ENCODE measurements at places on chromosomes 7 and 10. TPM values are rescaled to one million over a fixed set of nuclear protein-coding genes. Genes with fewer than 3 reads are reported as not detected.

DNA sequence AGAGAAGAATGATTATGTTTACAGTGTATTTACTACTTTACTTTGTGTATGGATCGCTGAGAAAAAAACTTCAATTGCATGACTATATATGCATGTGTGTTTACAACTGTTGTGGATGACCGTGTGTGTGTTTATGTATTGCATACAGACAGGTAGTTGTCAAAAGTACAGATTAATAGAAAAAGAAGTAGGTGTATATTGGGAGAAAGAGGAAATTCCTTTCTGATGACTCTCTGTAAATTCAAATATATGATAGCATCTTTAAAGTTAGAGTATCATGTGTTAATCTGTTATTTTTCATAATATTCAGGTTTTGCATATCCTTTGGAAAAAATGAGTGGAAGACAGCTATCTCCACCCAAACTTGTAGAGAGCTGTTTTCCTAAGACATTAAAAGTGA is 160.4 kb upstream of the AGR3 start:
- H3K4me3 ChIP-seq: no peak overlapping the region
- H3K27ac ChIP-seq: no peak overlapping the region
- no peaks in the 10 kb centered on the region for H3K36me3 ChIP-seq
- H3K27me3 ChIP-seq: no peaks in the 10 kb centered on the region

- H3K4me3 ChIP-seq: no peak overlapping the region
- H3K27ac ChIP-seq: no peak overlapping the region
- no peak for DNase-seq
- no peaks in the 10 kb centered on the region for H3K4me1 ChIP-seq
These were observed 21.5 kb upstream of the TMEM213 start for GRCh38 chr7:138776166-138776833.

DNA sequence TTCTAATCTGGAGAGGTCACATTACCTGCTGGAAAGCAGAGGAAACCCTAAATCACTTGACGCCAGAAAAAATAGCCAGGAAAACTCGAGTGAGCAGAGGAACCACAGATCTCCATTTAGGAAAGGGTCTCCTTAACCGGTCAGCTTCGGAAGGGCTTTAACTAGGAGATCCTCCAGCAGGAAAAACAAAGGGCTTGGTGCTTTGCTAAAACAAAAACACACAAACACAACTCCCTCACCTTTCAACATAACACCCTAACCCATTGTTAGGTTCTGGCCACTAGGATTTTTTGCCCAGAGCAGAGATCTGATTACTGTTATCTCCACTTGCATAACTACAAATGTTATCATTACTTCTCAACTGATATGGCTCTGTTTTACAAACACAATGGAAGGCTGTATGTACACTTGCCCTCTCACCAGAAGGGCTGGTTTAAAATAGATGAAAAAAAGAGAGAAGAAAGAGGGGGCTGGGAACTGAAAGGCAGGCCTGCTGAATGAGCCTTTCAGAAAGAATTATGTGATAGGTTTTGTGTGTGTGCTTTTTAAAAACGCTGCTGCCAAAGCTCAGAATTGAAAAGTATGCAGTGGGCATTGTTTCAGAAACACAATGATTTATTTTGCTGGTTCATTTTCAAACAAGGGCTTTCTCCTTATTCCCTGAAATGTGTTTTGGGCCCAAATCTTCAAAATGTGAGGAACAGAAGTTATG is 161.5 kb downstream of the FGFR2 start:
- no peaks in the 10 kb centered on the region for H3K4me1 ChIP-seq
- H3K27ac ChIP-seq: no peak overlapping the region
- H3K36me3 ChIP-seq: no peaks in the 10 kb centered on the region
- H3K4me3 ChIP-seq: no peak overlapping the region
- DNase-seq: no peak

GRCh38 chr10:22610610-22611009 is 103.8 kb downstream of the PIP4K2A start:
- H3K36me3 ChIP-seq: peaks cover 22% of the 10 kb centered on the region
- H3K4me3 ChIP-seq: no peak overlapping the region
- H3K27me3 ChIP-seq: no peaks in the 10 kb centered on the region
- H3K4me1 ChIP-seq: peaks cover 27% of the 10 kb centered on the region
- no peak overlapping the region for H3K27ac ChIP-seq

TSPAN13 gene
- total RNA-seq: 6.9 TPM

GDF10 gene
- 48.2 TPM for total RNA-seq

DNA sequence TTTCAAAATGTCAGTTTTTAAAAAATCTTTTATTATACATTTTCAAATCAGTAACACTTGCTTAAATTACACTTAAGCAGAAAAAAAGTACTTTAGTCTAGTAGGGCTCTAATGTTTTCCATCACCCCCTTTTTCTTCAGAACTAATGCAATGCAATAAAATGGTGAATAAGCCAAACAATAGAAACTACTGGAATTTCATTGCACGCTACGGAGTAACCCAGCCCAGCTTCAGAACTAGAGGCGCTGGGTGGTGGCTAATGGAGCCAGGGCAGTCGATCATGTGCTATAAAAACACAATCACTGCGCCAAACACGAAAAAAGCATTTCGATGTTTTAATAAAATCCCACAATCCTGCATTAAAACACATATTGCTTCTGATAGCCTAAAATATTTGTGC is 59.9 kb upstream of the ODAD2 start:
- H3K36me3 ChIP-seq: no peaks in the 10 kb centered on the region
- H3K27me3 ChIP-seq: no peaks in the 10 kb centered on the region
- H3K4me3 ChIP-seq: no peak overlapping the region
- H3K4me1 ChIP-seq: no peaks in the 10 kb centered on the region
- no peak for DNase-seq

GRCh38 chr10:102220612-102221011 is 5.5 kb upstream of the ELOVL3 start:
- no peak overlapping the region for H3K4me3 ChIP-seq
- DNase-seq: no peak
- no peaks in the 10 kb centered on the region for H3K36me3 ChIP-seq
- H3K27ac ChIP-seq: no peak overlapping the region
- H3K4me1 ChIP-seq: peaks cover 5% of the 10 kb centered on the region

- H3K4me1 ChIP-seq: peaks cover 25% of the 10 kb centered on the region
- no peaks in the 10 kb centered on the region for H3K36me3 ChIP-seq
- no peak for DNase-seq
- no peak overlapping the region for H3K27ac ChIP-seq
- no peak overlapping the region for H3K4me3 ChIP-seq
These were observed 239.5 kb downstream of the KIAA1217 start for GRCh38 chr10:24448351-24448999.

CH25H gene
- total RNA-seq: 1.2 TPM

DNA sequence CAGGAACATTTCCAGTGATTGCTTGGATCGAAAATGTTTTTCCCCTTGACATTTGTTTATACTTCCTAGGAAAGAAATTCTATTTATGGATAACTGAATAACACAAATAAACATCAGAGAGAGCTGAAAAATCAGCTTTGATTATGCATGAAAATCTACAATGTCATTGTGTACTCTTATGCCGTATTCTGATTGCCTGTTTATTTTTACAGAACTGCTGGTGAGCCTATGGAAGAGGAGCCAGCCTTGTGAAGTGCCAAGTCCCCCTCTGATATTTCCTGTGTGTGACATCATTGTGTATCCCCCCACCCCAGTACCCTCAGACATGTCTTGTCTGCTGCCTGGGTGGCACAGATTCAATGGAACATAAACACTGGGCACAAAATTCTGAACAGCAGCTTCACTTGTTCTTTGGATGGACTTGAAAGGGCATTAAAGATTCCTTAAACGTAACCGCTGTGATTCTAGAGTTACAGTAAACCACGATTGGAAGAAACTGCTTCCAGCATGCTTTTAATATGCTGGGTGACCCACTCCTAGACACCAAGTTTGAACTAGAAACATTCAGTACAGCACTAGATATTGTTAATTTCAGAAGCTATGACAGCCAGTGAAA is 121.5 kb downstream of the TWIST1 start:
- H3K27ac ChIP-seq: no peak overlapping the region
- DNase-seq: no peak
- H3K4me1 ChIP-seq: no peaks in the 10 kb centered on the region
- H3K4me3 ChIP-seq: no peak overlapping the region

DNA sequence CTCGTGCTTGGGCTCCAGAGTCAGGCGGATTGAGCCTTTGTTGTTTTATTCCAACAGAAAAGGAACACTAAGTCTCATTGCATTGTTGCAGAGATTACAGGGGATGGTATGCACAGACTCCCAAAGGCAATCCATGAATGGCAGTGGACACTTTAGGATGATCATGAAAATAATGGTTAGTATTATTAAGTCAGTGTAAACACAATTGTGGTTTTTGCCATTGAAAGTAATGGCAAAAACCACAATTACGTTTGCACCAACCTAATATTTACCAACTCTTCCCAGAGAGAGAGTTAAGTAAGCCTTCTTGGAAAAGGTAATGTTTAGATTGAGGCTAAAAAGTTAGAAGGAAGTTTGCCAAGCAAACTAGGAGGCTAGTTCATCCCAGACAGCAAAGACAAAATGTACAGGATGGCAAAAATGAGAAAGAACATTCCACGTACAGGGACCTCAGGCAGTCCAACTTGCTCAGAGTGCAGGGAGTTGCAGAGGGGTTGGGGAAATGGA is 72.9 kb upstream of the AMPH start:
- no peaks in the 10 kb centered on the region for H3K4me1 ChIP-seq
- H3K4me3 ChIP-seq: no peak overlapping the region
- H3K27me3 ChIP-seq: no peaks in the 10 kb centered on the region
- no peaks in the 10 kb centered on the region for H3K36me3 ChIP-seq
- H3K27ac ChIP-seq: no peak overlapping the region

GRCh38 chr7:120996333-120996987 is 7.9 kb downstream of the CPED1 start:
- no peaks in the 10 kb centered on the region for H3K4me1 ChIP-seq
- H3K27me3 ChIP-seq: no peaks in the 10 kb centered on the region
- H3K27ac ChIP-seq: peak overlapping the region; percentile 3
- no peaks in the 10 kb centered on the region for H3K36me3 ChIP-seq
- H3K4me3 ChIP-seq: no peak overlapping the region

PLXNA4 gene
- total RNA-seq: 12.6 TPM

DNA sequence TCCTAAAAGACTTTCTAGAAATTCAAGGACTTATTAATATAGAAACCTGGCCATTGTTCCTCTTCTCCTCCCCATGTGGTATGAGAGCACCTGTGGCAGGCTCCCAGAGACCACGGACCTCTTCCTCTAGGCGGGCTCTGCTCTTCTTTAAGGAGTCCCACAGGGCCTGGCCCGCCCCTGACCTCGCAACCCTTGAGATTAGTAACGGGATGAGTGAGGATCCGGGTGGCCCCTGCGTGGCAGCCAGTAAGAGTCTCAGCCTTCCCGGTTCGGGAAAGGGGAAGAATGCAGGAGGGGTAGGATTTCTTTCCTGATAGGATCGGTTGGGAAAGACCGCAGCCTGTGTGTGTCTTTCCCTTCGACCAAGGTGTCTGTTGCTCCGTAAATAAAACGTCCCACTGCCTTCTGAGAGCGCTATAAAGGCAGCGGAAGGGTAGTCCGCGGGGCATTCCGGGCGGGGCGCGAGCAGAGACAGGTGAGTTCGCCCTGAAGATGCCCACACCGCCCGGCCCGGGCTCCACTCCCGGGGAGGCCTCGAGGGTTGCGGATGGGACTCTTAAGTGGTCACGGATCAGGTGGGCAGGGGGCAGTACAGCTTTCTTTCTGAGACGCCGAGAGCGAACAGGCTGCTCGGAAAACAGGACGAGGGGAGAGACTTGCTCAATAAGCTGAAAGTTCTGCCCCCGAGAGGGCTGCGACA is at the start of gene SLC26A4:
TSS of gene SLC26A4 (plus strand) at position 448 of the 700 bp plus-strand sequence. CDS start 814 bp downstream, outside the sequence.
- no peak within 1 kb of the TSS for H3K27ac ChIP-seq
- no peaks in the 10 kb centered on the region for H3K36me3 ChIP-seq
- peaks cover 3% of the 10 kb centered on the region for H3K27me3 ChIP-seq

DNA sequence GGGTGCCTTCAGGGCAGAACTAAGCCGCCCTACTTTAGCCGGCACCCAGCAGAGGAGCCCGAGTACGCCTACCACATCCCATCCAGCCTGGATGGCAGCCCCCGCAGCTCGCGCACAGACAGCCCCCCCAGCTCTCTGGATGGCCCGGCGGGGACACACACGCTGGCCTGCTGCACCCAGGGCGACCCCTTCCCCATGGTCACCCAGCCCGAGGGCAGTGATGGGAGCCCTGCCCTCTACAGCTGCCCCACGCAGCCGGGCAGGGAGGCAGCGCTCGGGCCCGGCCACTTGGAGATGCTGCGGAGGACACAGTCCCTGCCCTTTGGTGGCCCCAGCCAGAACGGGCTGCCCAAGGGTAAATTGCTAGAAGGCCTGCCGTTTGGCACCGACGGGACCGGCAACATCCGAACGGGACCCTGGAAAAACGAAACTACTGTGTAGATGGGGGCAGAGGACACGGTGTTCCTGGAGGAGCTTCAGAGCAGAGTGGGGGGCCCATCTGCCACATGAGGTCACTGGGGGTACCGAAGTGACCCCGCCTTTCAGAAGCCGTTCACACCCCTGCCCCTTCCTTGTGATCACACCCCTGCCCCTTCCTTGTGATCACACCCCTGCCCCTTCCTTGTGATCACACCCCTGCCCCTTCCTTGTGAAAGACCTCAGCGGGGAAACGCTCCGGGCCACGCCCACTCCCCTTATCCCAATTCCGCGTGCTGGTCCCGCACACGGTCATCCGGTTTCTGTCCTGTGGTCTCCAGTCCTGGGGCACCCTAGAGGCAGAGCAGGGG is 30.8 kb upstream of the KNDC1 start:
- H3K27me3 ChIP-seq: peaks cover 4% of the 10 kb centered on the region
- DNase-seq: no peak
- no peaks in the 10 kb centered on the region for H3K36me3 ChIP-seq
- H3K4me3 ChIP-seq: no peak overlapping the region
- peaks cover 4% of the 10 kb centered on the region for H3K4me1 ChIP-seq

PON1 gene
- not detected for total RNA-seq

- no peak overlapping the region for H3K4me3 ChIP-seq
- H3K27ac ChIP-seq: no peak overlapping the region
- no peaks in the 10 kb centered on the region for H3K36me3 ChIP-seq
- H3K4me1 ChIP-seq: no peaks in the 10 kb centered on the region
- H3K27me3 ChIP-seq: no peaks in the 10 kb centered on the region
These were observed 3.6 kb downstream of the LRRC17 start for GRCh38 chr7:102916426-102916825.

GRCh38 chr10:67119651-67120050 is 193.8 kb downstream of the LRRTM3 start:
- no peaks in the 10 kb centered on the region for H3K4me1 ChIP-seq
- H3K27ac ChIP-seq: no peak overlapping the region
- H3K27me3 ChIP-seq: no peaks in the 10 kb centered on the region
- DNase-seq: no peak
- no peaks in the 10 kb centered on the region for H3K36me3 ChIP-seq

TMEM213 gene
- not detected for total RNA-seq

MPP7 gene
- 8.4 TPM for total RNA-seq

AOC1 gene
- not detected for total RNA-seq

- no peaks in the 10 kb centered on the region for H3K4me1 ChIP-seq
- H3K36me3 ChIP-seq: no peaks in the 10 kb centered on the region
- DNase-seq: no peak
- no peak overlapping the region for H3K4me3 ChIP-seq
- H3K27me3 ChIP-seq: no peaks in the 10 kb centered on the region
These were observed 17.8 kb upstream of the MAGI2 start for GRCh38 chr7:79471283-79471682.

GRCh38 chr7:1670894-1671593 is 967 bp downstream of the ELFN1 start:
- H3K27me3 ChIP-seq: peaks cover 9% of the 10 kb centered on the region
- no peak overlapping the region for H3K27ac ChIP-seq
- no peak overlapping the region for H3K4me3 ChIP-seq
- DNase-seq: peak; percentile 8

All from tibial nerve (tissue), 4 donors.